Tibial nerve (tissue), 4 donors: ENCODE measurements at places on chromosomes 3 and 15.

- no peak for DNase-seq
Measured at GRCh38 chr3:157123621-157124020, 36.3 kb downstream of the CCNL1 start.

DNA sequence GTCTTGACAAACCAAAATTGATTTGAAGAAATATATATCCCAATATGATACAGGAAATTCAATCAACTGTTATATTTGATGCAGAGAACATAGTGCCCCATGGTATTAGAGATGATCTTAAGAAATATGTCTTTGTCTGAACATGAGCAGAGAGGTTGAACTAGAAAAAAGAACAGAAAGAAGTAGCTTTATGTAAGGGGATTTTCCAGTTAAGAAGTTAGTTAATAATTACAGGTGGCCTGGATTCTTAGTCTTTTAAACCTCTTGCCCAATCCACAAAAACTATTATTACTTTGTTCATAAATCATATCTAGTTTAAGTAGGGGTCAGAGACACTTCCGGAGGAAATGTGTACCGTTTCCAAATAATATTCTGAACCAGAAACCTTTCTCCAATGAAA lies 1186.7 kb upstream of the EPHA6 start:
- no peak for DNase-seq

DNA sequence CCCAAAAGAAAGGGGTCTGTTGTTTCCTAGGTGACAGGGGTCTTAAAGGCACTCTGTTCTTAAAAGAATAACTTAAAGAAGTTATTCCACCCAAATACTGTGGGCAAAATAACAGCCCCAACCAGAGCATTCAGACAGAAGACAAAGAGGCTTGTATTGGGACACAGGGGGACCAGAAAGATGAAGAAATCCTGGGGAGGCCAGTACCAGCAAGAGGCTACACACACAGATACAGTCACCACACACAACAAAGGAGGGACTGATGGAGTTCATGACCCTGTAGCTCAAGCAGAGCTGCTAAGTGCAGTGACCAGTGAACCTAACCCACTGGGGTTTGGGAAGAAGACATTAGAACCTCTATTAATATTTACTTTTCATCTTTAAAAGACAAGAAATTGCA lies 59.0 kb downstream of the MTHFS start:
- no peak for DNase-seq

DNA sequence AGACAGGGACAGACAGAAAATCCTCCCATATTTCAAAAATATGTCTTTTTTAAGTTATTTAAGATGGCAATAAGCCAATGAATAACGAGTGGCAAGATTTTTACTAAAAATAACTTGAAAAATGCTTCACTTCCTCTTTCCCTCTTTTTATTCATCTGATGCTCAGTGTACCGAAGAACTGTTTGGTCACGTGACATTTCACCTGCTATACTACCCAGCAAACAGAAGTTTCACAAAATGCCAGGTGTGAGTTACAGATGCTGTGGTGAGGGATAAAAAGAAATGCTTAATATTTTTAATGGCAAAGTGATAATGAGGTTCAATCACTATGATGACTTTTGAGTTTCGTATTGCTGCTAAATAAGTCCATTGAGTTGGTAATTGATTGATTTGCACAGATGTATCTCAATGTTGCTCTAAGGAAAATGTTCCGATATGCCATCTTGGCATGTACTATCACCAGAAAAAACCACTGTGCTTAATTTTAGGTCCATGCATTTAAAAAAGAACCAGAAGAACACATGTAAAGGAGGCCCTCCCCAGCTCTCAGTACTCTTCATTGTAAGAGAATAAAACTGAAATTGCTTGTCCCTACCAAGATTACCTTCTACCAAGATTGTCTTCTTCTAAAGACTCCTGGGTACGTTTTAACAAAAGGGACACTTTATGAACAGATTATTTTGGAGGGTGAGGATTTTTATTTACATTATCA lies 26.0 kb upstream of the SEC62 start:
- DNase-seq = no peak

DNA sequence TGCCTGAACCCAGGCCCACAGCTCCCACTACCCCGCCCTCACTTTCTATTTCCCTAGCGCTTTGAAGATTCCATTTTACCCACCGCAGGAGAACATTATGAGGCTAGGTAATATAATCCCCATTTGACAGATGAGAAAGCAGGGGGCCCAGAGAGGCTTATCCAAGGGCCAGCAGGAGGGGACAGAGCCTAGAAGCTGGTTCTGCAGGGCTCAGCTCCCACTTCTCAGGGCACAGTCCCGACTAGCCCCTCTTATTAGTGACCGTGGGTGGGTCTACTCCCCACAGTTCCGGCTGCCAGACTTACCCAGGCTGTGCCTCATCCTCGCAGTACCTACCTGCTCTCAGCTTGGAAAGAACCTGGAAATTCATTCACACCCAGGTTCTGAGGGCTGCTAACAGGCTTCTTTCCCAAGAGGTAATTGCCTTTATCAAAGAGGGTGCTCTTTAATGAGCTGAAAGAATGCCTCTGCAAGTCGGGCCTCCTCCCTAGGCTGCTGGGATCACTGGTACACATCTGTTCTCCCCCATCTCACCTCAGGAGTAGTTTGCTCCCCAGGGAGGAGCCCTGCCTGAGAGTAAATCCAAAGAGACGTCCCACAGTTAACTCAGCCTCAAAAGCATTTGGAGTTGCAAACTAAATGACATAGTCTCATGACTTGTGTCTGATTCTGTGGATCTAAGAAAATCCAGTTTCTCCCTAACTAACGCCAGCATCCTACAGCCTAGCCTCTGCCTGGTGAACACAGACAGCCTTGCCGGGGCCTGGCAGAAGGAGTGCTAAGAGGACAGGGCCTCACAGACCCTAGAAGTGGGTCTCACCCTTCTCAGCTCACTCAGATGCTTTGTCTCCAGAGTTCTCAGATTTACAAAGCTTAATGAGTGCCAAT lies 125.0 kb downstream of the CHSY1 start:
- DNase-seq = no peak

DNA sequence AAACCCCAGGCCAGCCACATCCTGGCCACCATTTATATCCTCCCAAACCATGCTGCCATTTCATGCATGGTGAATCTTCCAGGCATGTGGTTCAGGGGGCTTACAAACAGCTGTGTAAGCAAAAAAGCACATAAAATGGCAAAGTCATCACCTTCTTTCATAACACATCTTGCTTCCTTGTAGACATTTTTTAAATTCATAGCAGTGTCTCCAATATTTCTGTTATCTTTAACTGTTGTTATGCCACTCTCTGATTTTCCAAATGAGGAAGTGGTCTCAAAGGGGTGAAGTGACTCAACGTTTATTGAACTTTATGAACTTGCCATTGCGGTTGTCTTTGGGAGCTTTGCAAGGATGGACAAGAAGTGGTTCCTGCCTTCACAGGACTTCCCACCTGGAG lies 264.4 kb downstream of the MEX3B start:
- no peak for DNase-seq

GRCh38 chr3:196624907-196625306 lies 14.6 kb upstream of the NRROS start:
- no peak for DNase-seq

- DNase-seq = no peak
Measured at GRCh38 chr15:38886315-38887163, 321.9 kb upstream of the RASGRP1 start.

DNA sequence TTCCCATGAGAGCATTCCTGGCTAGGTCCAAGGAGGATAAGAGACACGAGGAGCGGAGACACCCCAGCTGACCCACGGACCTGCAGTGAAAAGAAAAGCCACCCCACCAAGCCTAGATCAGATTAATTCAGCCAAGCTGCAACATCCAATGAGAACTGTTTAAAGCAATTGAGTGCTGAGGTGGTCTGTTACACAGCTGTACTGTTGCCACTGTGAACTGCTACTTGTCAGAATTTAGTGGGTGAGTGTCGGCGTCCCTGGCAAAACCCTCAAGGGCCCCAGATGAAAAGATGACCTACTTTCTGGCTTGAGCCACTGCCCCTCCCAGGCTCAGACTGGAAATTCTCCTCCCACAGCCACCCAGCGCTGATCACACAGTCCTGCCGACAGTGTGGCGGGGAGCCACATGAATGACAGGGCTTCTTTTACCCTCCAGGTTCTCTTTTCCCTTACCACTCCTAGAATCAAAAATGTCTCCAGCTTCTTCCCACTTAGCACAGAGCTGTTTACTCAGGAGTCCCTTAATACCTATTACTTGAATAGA lies 26.4 kb upstream of the KBTBD12 start:
- no peak for DNase-seq

- no peak for DNase-seq
Measured at GRCh38 chr3:47086071-47086470, 77.8 kb downstream of the SETD2 start.
